ENCODE measurements at places on chromosomes 11 and 22.

DNA sequence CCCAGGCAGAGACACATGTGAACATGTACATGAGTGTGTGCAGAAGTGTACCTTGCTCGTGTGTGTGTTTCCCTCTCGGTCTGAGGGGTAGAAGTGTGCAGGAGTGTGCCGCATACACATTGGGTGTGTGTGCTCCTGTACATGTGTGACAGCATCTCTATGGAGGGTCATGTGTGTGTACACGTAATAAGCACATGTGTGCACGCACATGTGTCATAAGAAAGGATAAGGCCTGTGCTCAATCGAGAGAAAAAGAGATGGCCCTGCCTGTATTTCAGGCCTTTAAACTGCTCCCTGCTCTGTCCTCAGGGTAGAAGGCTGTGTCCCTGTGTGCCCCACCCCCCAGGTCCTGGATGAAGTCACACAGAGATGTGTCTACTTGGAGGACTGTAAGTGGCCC lies 61.8 kb downstream of the OTOG start:
- DNase-seq = no peak

GRCh38 chr11:128318856-128319474 lies 268.4 kb downstream of the ETS1 start:
- no peak for DNase-seq

DNA sequence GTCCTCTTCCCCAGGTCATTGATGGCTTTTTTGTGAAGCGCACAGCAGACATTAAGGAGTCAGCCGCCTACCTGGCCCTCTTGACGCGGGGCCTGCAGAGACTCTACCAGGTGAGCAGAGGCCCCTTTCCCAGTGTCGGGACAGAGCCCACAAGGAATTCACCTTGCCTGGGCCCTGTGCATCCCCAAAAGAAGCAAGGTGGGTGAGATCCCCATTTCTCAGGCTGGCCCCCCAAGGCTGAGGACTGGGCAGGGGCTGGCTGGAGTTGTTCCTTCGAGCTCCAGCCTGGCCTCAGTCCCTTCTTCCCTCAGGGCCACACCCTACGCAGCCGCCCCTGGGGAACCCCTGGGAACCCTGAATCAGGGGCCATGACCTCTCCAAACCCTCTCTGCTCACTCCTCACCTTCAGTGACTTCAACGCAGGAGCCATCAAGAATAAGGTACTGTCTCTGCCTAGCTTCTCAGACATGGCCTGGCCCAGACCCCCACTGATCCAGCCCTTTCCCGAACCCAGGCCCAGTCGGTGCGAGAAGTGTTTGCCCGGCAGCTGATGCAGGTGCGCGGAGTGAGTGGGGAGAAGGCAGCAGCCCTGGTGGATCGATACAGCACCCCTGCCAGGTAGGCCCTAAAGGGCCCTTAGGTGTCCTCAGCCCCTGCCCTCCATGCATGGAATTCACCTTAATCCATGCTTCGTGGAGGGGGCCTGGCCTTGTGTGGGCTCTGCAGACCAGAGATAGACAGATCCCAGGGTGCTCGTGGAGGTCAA lies 4.7 kb downstream of the MUS81 start:
- no peak for DNase-seq

- no peak for DNase-seq
Observed at GRCh38 chr22:26494506-26494905, 10.8 kb downstream of the SRRD start.

- DNase-seq = no peak
Observed at GRCh38 chr11:70080763-70081162, 2.6 kb downstream of the ANO1 start.

DNA sequence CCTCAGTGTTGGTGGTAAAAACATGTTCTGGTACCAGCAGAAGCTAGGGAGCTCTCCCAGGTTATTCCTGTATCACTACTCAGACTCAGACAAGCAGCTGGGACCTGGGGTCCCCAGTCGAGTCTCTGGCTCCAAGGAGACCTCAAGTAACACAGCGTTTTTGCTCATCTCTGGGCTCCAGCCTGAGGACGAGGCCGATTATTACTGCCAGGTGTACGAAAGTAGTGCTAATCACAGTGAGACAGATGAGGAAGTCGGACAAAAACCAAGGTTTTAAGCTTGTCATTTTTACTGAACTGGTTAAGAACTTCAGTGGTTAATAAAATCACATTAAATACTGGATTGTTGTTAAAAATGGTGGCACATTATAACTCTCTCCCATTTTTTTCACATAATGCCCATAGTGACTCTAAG lies 42.6 kb upstream of the VPREB1 start:
- DNase-seq = no peak

DNA sequence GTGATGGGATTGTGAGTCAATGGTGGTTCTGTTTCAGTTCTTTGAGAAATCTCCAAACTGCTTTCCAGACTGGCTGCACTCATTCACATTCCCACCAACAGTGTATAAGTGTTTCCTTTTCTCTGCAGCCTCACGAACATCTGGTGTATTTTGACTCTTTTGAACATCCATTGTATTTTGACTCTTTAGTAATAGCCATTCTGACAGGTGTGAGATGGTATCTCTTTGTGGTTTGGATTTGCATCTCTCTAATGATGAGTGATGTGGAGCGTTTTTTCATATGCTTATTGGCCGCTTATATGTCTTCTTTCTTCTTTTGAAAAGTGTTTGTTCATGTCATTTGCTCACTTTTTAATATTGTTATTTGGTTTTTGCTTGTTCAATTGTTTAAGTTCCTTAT lies 19.4 kb downstream of the NELL1 start:
- no peak for DNase-seq

DNA sequence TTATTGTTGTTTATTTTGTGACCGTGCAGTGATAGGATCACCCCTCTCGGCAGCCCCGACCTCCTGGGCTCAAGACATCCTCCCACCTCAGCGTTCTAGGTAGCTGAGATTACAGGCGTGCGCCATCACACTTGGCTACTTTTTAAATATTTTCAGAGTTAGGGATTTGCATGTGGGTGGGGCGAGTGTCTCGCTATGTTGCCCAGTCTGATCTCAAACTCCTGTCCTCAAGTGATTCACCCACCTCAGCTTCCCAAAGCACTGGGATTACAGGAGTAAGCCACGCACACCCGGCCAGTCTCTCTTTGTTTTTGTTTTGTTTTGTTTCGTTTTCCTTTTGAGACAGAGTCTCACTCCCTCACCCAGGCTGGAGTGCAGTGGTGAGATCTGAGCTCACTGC lies 1.2 kb upstream of the INTS5 start:
- DNase-seq = no peak

DNA sequence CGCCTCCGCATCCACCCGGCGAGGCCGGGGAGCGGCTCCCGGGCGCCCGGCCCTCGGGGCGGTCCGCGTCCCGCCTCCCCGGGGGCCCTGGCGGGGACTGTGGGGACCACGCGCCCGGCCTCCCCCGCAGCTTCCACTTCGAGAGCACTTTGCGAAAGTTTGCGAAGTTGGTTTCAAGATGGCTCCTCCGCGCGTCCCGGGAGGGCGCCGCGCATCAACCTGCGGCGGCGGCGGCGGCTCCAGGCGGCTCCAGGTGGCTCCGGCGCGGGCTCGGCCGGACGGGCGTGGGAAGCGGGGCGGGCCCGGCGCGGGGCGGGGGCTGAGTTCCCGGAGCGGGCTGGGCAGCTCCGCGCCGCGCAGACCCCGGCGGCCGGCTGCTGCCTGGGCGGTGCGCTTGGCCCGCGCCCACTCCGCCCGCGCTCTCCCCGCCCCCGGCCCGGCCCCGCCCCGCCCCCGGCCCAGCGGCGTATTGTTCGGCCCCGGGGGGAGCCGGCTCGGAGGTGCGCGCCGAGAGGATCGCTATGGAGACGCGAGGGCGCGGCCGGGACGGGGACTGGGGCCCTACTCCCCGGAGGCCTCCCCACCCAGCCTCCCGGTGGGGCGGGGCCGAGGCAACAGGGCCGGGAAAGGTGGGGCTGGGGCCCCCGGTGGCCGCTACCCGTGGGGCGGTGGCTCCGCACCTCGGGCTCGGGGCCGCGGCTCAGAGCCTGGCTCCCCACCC lies at the start of gene CELSR1:
CELSR1 (minus strand) TSS at position 396 of the 721 bp plus-strand sequence. CDS start 450 bp downstream, outside the sequence.
- no peak for DNase-seq

- no peak for DNase-seq
Observed at GRCh38 chr11:70899616-70900015, 352.8 kb downstream of the SHANK2 start.

DNA sequence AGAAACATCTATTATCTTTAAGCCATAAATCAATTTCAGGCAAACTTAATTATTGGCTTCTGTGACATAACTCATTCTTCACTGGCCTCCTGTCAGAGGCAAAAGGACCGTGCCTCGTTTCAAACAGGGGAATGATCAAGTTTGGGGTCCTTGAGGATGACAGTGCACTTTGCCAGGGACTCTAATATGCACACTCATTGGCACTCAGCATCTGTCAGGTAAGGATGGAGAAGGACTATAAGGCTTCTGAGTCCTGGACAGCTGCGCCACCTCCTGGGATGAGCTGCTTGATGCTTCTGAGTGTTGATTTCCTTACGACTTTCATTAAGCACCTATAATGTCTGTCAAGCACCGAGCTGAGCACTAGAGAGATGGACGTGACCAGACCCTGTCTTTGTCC lies 20.2 kb downstream of the BPIFC start:
- no peak for DNase-seq

DNA sequence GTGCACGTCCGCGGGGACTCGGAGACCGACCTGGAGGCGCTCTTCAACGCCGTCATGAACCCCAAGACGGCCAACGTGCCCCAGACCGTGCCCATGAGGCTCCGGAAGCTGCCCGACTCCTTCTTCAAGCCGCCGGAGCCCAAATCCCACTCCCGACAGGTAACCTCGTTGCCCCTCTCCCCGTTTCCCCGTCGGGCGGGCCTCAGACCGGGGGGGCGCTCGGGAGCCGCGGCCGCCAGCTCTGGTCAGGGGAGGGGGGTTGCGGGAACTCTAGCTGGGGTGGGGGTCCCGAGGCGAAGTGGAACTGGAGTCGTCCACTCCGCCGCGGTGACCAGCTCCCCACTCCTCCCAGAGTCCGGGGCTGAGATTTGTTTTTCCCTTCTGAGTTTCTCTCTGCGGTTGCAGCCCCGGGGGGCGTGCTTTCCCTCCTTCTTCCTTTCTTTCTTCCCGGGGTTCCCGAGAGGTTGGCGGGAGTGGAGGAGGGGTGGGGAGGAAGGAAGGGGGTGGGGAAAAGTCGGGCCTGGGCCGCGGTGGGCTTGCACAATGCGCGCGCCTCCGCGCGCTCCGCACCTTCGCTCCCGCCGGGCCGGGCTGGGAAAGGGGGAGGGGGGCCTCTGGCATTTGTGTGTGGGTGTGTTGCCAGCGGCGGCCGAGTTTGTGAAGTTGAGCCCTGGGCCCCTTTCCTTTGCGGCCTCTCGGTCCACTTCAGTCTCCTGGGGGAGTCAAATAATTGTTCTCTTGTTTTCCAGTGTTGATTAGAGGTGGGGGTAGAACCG lies 952 bp downstream of the YAP1 start:
- DNase-seq = peak; percentile 88

GRCh38 chr11:65506772-65507505 lies 8.1 kb downstream of the MALAT1 start:
- peak; percentile 92 for DNase-seq

- no peak for DNase-seq
Observed at GRCh38 chr22:31604746-31605705, 57.0 kb downstream of the PISD start.

Data from mesenchymal stem cell (in vitro differentiated cells and primary cell).